ENCODE measurements at places on chromosomes 3 and 15.

DNA sequence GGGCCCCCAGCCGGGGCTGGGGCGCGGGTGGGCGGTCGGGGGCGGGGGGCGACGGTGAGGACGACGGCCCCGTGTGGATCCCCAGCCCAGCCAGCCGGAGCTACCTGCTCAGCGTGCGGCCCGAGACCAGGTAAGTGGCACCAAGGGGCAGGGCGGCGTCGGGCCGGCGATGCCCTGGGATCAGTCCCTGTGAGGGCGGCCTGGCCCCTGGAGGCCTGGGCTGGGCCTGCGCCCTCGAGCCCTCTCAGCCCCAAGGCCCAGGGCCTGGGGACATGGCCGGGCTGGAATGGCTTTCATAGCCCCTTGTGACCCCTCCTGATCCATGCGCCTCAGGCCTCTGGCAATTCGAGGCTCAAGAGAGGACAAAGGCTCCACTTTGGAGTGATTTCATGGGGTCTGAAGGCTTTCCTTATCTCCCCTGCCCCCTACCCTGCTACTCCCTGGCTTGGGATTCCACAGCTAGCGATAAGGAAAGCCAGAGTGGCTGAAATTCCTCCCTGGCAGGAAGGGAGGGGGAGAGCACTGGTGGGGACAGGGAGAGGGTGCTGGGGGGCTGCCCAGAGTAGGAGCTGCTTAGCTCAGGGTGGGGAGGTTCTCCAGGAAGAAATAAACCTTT, 418 bp downstream of the ALPK3 start:
- no peak for DNase-seq

- no peak for DNase-seq
Measured at GRCh38 chr15:63465104-63465503, 39.3 kb upstream of the USP3 start.

DNA sequence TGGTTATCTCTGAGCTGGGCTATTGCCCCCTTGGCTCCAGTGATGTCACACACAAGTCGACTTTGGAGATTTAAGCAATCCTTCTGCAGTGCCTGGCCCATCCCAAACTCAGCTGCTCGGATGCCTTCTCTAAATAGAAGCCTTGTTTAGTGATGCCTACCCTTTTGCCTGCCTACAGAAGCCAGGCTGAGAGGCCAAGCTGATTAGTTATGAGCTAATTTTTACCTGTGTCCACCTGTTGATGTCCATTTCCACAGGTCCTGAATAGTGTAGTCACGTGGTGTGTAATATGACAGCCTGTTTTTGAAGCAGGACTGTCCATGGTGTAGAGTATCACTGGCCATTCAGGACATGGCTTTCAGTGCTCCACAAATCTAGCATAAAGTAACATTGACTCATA, 45.5 kb downstream of the SSUH2 start:
- no peak for DNase-seq

DNA sequence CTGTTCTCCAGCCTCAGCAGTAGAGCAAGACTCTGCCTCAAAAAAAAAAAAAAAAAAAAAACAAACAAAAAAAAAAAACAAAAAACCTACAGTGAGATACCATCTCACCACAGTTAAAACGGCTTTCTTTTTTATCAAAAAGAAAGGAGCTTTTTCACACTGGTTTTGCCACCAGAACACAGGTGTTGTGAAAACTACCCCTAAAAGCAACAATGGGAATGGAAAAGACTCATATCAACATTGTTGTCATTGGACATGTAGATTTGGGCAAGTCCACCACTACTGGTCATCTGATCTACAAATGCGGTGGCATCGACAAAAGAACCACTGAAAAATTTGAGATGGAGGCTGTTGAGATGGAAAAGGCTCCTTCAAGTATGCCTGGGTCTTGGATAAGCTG, 24.8 kb upstream of the SLC25A38 start:
- no peak for DNase-seq

DNA sequence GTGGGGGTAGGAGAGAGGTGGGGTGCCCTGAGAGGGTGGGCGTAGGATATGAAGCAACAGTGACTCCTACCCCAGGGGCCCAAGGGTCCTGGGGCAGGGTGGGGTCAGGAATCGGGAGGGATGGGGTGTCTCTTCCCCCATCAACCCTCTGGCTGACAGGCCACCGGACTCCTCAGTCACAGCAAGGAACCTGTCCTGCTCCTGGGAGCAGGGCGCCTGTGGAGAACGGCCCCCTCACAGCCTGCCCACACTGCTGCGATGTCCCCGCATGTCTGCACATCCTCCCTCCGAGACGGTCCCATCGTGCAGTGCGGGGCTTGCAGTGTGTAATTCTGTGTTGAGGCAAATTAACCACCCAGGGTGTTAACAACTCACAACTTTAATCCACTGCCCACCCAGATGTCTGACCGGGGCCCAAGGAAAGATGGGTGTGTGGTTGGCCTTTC, 2.7 kb downstream of the TM4SF19 start:
- no peak for DNase-seq

DNA sequence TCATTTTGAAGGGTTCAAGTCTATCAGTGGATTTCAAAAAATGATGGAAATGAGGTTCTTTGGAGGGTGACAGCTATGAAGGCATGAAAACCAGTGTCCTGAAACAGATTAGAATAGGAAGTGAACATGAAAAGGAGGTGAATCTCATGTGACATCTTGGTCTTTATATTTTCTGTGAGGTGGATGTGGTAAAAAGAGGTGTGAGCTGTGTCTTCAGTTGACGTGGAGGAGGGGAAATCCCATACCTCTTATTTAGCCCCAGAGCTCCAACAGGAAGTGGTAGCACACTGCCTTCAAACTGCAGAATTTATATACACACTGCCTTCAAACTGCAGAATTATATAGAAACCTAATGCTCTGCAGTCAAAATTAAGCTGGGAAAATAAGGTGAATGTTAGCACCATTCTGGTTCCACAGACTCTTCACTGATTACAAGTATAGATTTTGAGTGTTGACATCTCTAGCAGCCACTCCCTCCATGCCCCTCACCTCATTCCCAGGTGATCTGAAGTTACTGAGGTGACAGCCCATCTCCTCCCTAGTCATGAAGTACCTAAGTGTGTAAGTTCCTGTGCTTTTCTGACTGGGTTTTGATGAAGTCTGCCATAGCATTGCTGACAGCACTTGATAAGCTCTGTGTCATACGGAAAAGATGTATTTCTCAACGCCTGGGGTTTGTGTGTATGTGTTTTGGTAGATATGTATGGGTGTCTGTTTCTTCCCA, 2.7 kb downstream of the RAB8B start:
- no peak for DNase-seq

DNA sequence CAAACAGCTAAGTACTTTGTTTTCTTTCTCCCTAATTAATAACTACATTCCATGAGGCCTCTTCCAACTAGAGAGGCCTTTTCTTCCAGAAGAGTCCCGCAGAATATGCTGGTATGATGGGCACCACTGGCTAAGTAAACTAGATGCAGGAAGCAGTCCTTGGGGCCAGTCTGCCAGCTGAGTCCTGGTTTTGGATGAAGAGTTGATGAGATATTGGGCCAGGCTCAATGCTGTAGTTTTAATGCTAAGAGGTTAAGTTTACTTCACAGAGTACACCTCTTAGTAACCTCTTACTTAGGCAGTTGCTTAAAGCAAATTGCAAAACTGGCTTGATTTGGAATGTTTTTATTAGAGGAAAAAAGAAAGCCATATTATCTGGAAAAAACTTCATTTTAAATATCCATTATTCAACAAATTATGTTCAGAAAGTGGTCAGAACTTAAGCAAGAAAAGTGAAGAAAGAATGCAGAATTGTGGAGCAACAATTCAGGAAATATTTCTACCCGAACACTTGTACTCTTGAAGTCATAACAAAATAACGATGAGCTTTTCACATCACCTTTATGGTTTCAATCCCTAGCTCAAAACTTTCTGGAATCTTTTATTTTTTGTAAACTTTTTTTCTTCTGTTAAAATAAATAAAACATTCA, 178.4 kb upstream of the CDIN1 start:
- DNase-seq = no peak

GRCh38 chr15:67137951-67138848, 72.8 kb downstream of the SMAD3 start:
- no peak for DNase-seq
